ENCODE measurements at places on chromosomes 7 and 10.

GRCh38 chr10:124492266-124492665, 30.6 kb downstream of the LHPP start:
- DNase-seq = no peak

DNA sequence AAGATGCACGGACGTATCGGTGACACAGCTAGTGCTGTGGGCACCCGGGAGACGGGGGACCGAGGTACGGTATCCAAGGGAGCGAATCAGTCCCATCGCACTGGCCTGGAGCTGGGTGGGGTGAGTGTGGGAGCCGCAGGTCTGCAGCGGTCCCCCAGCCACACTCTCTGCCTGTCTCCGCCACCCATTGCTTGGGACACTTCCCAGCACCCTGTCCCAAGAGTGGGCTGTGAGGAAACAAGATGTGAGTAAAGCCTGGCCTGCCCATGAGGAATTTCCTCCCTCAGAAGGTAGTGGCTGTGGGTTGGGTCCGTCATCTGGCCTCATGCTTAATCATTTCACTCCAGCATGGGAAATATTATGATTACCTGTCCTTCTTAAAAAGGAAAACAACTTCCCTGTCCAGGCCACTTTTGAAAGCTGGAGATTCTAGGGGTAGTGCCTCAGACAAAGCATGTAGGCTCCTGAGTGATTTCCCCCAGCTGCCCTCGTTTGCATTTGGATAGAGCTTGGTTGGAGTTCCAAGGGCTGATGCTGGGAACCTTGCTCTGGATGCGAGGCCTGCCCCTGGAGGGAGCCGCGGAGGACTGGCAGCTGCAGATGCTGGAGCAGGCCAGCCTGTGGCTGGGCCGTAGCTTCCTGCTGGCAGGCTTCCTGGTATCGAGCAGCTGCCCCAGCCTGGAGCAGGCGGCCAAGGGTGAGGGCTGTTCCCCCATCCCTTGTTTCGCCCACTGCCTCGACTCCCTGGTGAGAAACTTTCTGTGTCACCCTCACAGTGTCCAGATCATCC, 6.2 kb upstream of the ACTR3C start:
- DNase-seq = peak; percentile 82

GRCh38 chr10:129970465-129971364, 6.6 kb upstream of the EBF3 start:
- peak; percentile 89 for DNase-seq

DNA sequence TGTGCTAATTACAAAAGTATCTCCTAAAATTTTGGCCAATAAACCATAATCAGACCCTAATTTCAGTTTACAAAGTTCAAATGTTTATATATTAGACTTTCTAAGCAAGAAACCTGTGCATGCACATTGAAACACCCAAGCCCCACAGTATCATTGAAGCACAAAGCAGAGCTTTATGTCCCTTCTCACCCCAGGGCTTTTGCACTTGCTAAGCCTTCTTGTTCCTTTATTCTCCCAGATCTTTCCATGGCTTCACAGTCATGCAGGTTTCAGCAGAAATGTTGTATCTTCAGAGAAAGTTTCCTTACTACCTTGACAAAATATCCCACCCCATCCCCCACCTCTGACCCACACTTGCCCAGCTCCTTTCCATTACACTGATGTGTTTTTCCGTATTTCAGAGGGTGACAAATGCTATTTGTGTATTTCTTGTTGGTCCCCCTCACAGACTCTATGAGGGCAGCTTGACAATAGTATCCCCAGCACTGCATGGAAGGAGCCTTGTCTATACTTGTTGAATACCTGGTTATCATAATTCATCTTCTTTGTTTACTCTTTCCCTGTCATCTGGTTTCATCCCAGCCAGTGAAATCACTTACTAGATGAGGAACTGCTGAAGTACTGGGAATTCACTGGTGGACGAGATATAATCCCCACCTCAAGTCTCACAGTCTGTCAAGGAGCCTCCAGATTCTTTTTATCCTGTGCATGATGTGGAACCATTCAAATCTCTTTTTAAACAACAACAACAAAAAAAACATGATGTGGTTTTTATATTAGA, 24.0 kb upstream of the PCGF5 start:
- no peak for DNase-seq

DNA sequence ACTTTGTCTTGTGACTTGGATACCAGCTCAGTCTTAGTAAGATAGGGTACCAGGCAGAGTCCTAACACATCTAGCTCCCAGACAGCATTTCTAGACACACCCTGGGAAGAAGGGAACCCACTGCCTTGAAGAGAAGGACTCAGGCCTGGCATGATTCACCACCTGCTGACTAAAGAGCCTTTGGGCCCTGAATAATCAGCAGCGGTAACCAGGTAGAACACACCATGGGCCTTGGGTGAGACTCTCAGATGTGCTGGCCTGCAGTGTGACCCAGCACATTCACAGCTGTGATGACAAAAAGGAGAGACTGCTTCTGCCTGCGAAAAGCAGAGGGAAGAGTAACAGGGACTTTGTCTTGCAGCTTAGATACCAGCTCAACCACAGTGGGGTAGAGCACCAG, 10.4 kb upstream of the TNKS2 start:
- no peak for DNase-seq

DNA sequence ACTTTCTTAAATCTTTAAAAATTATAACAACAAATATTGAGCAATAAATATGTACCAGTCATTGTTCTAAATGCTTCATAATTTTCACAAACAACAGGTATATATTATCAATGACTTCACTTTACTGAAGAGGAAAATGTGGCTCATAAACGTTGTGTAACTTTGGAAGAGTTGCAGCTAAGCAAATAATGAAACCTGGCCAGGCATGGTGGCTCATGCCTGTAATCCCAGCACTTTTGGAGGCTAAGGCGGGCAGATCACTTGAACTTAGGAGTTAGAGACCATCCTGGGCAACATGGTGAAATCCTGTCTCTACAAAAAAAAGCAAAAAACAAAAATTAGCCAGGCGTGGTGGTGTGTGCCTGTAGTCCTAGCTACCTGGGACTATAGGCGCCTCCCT, 71.9 kb upstream of the AMPH start:
- no peak for DNase-seq

DNA sequence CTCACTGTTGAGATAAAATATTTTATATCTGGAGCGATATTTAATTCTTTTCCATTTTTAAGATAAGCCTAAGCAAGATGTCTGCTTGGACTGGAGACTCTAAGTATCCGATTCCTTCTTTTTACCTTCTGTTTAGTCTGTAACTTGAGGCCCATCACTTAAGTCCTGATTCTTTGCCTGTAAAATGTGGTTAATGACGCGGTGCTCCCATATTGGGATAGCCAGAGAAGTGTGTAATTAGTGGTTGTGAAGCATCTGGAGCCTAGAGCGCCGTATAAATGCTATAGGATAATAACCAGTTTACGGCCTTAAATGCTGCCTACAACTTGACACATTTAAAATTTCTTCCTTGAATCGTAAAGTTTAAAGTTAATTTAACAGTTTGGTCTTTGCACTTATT, 132.9 kb downstream of the CHN2 start:
- DNase-seq = no peak

DNA sequence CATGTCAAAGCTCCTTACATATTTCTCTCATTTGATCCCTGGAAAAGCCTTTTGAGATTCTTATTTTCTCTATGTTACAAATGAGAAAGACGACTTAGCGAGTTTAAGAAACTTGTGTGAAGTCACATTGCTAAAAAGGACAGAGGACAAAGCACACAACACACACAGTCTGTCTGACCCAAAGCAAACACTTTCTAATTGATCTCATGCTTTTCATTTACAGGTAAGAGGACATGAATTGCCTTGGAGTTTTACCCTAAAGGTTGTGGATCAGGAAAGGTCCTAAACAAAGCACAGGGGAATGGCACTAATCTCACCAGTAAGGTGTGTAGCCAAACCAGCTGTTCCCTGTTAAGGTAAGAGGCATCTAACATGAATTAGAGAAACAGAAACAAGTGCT, 18.7 kb downstream of the SLC35G1 start:
- DNase-seq = no peak

DNA sequence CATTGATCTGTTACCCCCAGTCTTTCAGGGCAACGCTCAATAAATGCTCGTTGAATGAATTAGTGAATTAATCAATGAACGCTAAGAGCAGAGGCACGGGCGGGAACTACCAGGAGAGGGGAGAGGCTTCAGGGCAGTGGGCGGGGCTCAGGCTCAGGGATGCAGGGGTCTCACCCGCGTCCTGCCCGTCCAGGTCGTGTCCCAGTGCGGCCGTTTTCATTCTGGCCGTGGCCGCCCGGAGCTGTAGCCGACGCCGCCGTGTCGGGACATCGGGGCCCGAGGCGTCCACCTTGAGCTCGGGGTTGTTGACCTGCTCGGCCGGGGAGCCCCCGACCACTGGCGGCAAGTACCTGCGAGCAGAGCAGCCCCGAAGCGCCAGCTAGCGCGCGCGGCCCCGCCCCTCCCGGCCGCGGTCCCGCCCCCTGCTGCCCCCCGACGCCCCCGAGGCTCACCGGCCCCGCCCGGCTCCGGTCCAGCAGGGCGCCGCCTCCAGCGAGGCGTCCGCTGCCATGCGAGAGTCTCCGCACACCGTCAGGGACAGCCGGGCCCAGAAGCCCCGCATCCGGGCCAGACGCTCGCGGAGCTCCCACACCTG, 2.8 kb upstream of the GAL3ST4 start:
- no peak for DNase-seq

GRCh38 chr7:135147899-135148721, at the start of gene TMEM140:
Gene TMEM140 (plus strand): TSS chr7:135148072. CDS start chr7:135164442, 16,370 bp downstream.
- DNase-seq = peak; percentile 18

DNA sequence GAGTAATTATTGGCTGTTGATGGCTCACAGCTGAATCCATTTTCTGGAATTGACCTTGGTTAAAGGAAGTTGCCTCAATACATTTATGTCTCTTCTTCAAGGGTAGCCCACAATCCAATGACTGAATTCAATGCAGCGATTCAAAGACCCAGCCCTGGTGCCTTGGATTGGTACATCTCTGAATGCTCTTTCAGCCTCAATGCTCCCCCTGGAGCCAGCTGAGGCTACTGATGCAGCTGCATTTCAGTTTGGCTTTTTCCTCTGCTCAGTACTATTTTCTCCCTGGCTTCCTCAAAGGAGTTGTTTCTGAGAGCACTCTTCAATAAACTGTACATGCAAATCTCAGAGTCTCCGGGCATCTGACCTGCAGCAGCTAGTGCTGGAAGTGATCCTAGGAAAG, 633 bp upstream of the EBLN1 start:
- no peak for DNase-seq

- DNase-seq = no peak
Observed at GRCh38 chr10:130638991-130639390, 502.8 kb downstream of the GLRX3 start.

DNA sequence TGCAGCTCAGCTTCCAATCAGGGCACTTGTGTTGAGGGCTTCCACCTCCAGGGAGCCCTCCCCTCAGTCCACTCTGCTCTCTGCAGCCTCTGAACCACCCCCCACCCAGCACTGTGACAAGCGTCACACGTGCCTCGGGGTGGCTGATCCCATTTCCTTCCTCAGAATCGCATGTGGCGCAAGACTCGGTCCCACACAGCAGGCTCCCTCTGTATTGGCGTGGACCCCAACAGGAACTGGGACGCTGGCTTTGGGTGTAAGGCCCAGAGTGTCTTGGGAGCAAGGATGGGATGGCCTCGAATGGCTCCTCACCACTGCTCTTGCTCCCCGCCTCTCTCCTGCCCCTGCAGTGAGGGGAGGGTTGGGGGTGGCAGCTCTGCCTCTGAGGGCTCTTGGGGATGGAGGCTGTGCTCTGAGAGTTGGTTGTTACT, 4.1 kb downstream of the CPA1 start:
- DNase-seq = no peak
